ENCODE measurements at places on chromosomes 11 and 22.

DNA sequence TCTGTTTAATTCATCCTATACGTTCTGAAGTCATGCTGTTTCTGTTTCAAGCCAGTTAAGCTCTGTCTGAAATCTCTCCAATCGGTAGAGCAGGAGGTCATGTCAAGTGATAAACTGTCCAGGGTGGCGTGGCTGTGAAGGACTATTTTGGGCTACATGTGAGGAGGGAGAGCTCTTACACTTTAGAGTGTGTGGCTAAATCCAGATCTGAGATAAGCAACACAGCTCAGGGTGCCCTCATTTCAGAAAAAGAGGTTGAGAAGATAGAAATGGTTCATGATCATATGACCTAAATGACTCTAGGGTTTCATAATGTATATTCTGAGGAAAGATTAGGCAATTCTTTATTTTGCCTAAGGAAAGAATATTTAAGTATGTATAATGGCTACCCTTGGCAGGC, 8.4 kb downstream of the BLID start:
- no peak for DNase-seq

- DNase-seq, result no peak
These were observed at the start of gene DRD4 for GRCh38 chr11:636511-637332. DRD4 (plus strand) TSS chr11:637269; CDS start chr11:637305, 36 bp downstream.

GRCh38 chr11:74007691-74008372, 1.1 kb downstream of the UCP3 start:
- no peak for DNase-seq

DNA sequence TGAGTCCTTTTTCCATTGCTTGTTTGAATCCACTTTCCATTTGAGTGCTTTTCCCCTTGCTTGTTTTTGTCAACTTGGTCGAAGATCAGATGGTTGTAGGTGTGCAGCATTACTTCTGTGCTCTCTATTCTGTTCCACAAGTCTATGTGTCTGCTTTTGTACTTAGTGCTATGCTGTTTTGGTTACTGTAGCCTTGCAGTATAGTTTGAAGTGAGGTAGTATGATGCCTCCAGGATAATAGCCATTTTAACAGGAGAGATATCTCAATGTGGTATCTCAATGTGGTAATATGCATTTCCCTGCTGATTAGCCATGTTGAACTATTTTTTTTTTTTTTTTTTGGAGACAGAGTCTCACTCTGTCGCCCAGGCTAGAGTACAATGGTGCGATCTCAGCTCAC, 16.7 kb downstream of the ACRV1 start:
- no peak for DNase-seq

DNA sequence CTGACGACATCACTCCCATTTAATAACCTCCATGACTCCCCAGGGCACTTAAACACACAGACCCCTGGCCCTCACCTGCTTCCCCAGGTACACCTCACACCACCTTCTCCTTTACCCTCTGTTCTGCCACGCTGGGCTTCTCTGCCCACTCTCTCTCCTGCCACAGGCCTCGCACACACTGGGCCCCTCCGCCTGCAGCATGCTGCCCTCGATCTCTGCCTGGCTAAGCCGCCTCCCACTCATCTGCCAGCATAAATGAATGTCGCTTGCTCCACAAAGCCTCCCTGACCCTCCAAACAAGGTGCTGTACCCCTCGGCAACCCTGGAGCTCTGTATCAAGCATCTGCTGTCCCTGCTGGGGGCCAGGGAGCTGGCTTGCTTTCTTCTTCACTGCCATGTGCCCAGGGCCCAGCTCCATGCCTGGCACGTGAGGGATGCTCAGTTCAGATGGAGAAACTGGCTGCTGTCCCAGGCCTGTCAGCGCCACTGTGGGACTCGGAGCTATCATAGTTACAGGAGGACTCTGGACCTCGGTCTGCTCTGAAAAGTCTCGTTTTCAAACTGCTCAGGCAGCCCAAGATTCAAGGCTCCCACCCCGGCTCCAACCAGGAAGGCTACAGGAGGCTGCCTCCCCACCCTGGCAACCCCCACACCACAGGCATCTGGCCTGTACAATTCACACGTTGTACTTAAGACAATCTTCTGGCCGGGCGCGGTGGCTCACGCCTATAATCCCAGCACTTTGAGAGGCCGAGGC, 11.9 kb downstream of the TTLL1 start:
- no peak for DNase-seq

- DNase-seq, result no peak
These were observed 74.3 kb downstream of the SCN3B start for GRCh38 chr11:123580137-123580536.

- DNase-seq, result peak; percentile 23
These were observed 8.7 kb downstream of the CSF2RB start for GRCh38 chr22:36922105-36922608.

DNA sequence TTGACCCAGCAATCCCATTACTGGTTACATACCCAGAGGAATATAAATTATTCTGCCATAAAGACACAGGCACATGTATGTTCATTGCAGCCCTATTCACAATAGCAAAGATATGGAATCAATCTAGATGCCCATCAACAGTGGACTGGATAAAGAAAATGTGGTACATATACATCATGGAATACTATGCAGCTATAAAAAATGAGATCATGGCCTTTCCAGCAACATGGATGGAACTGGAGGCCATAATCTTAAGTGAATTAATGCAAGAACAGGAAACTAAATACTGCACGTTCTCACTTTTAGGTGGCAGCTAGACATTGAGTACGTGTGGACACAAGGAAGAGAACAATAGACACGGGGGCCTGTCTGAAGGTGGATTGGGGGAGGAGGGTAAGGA, 15.1 kb upstream of the WNT11 start:
- no peak for DNase-seq

GRCh38 chr22:22753526-22754267, 109.3 kb downstream of the GGTLC2 start:
- DNase-seq, result peak; percentile 71
